NCI-H1930 (cell line): ENCODE measurements at places on chromosomes 1 and 21.

DNA sequence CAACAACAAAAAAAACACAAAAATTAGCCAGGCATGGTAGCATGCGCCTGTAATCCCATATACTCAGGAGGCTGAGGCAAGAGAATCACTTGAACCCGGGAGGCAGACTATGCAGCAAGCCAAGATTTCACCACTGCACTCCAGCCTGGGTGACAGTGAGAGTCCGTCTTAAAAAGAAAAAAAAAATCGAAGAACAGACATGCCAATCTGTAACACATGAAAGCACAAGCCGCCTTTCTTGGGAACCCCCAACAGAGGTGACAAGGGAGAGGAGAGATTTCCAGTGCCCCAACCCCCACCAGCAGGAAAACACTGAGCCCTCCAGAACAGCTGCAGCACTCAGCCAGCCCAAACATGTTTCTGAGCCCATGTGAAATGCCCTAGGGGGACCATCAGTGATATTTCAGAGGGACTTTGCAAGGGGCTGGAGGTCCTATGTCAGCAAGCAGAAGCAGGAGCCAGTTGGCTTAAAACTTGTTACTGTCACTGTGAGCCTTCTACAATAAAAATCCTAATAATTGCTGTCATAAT lies 14.2 kb upstream of the EFNA1 start:
- no peak for DNase-seq

- DNase-seq: no peak
These were observed 413.3 kb upstream of the ZRANB2 start for GRCh38 chr1:71494163-71494562.

DNA sequence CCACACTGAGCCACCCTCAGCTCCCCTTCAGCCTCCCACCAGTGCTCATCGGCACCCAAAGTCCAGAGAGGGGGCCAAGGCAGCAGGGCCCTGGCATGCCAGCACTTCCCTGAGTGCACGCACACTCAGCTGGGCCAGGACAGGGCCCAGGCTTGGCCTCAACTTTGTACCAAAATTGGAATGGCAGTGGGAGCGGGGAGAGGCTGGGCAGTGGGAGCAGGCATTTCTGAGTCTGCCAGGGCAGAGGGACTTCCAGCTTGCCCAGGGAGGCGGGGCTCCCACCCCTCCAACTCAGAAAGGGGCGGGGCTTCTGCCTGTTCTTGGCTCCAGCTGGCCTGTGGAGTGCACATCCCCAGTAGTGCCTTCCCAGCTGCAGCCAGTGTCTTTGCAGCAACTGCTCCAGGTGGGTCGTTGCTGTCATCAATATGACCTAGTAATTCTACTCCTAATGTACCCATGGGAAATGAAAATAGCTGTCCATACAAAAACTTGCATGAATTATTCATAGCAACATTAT lies 10.3 kb upstream of the SNX7 start:
- no peak for DNase-seq

DNA sequence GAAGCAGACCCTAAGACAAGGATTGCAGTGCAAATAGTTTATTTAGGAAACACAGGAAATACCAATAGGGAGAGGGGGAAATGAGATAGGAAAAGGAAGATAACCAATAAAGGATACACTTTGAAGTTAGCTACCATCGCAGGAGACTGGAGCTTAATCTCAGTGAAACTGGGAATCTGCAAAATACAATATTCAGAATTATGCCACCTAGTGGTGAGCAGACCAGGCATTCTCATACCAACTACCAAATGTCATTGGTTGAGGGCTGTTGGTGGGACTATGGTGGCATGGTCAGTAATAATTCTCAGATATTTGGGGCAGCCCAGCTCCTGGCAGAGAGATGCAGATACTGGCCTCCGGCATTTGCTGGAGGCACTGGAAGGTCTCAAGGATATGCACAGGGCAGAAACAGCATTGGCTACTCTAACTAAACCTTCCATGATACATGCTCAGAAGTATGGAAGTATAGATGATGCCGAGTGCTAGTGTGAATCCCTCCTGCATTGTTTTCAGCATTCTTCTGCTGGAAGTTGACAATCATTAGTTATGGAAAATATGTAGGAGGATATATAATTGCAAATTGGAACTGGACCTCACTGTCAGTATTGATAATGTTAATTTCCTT lies 11.8 kb upstream of the ZFP69B start:
- DNase-seq: no peak

DNA sequence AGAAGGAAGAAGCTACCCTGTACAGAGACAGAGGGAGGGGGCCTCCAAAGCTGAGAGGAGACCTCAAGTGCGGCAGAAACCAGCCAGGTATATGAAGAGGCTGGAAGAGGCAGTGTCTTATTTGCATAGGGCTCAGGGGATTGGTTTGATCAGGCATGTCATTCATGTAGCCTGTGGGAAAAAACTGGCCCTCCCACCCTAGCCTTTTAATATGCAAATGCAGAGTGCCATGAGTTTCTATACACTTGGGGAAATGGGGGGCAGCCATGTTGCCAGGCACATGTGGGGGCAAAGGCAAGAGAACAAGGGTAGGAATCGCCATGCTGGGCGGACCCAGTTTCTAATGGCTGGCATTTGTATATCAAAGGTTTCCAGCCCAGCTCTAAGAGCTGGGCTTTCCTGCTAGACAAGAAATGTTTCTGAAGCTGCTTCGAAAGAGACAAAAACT lies 172.7 kb downstream of the RASAL2 start:
- DNase-seq: no peak

DNA sequence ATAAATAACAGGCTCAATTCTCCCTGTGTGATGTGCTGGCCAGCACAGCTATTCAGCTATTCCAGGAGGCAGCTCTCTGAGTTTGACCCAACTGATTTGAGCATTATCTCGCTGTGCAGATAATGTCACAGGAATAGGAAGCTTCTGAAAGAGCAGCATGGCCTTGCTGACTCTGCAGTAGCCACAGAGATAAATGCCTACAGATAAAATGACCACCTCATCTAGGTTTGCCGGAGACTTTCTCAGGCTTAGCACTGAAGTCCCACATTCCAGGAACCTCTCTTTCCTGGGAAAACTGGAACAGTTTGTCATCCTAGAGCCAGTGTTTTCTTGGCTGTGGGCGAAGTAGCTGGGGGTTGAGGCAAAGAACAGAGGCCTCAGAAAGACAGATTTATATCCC lies 98.9 kb downstream of the MRPL39 start:
- DNase-seq: no peak
